Activated CD4-positive, alpha-beta memory T cell treated with anti-CD3 and anti-CD28 coated beads, Interleukin-2, amount 10 ng/mL, durations not matched to agents 7 days and 5 days (primary cell): ENCODE measurements at places on chromosomes 16 and 17. TPM values are rescaled to one million over a fixed set of nuclear protein-coding genes. Genes with fewer than 3 reads are reported as not detected.

The FOXK2 gene
- total RNA-seq, result 53.3 TPM

The ZG16 gene
- total RNA-seq, result not detected

The HMOX2 gene
- total RNA-seq, result 77.4 TPM

The GAS2L2 gene
- total RNA-seq, result not detected

The ANKFN1 gene
- not detected for total RNA-seq

The ATP1B2 gene
- total RNA-seq, result 0.25 TPM

The PGS1 gene
- 75.5 TPM for total RNA-seq

The C16orf92 gene
- not detected for total RNA-seq

The SECTM1 gene
- total RNA-seq, result 18.5 TPM

The BRIP1 gene
- 20.1 TPM for total RNA-seq
